ENCODE measurements at places on chromosomes 3 and 15.
A peak's percentile ranks its signal among the peaks of the same experiment; 100 is the strongest.

GRCh38 chr3:173065543-173065981 is 75.5 kb downstream of the SPATA16 start:
- DNase-seq, result no peak

- no peak for DNase-seq
These were observed at the start of gene STX19 for GRCh38 chr3:94028093-94028837. Gene STX19 (minus strand): TSS chr3:94028597. CDS start chr3:94015269, 13,328 bp downstream.

DNA sequence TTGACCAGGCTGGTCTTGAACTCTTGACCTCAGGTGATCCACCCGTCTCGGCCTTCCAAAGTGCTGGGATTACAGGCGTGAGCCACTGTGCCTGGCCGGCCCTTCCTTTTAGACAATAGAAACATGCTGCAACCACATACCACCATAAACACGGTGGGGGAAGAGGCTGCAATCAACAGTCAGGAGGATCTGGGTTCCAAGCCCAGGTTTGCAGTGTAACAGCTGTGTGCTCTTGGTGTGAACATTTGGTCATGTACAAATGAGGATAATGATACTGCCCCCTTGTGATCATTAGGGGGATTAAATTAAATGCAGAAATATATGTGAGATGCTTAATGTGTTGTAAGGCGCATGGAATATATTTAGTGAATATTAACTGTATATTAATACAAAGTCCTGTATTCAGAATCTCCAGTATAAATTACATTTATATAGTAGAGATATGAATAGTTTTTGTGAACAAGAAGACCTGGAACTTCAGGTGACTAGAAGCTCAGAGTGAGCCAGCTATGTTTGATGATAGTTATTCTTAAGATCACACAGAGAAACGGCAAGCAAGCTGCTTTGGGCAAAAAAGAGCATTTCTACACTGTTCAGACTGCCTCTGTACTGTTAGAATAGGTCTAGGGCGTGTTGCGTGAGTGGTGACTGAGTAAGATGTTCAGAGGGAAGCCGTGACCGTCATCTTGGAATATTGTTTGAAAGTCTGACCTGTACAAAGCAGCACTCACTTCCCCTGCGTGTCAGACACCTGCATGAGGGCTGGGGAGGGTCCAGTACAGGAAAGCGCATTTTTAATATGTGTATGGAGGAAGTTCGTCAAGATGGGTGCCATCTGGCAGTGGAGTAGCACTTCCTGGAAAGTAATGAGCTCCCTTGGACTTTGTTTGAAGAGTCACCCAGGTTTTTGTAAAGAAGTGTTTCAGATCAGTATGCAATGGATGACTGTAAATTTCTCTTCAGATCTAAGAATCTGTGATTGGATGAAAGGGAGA is 125.8 kb downstream of the PGPEP1L start:
- DNase-seq, result peak; percentile 17

GRCh38 chr3:108918866-108919265 is 34.8 kb downstream of the GUCA1C start:
- no peak for DNase-seq

DNA sequence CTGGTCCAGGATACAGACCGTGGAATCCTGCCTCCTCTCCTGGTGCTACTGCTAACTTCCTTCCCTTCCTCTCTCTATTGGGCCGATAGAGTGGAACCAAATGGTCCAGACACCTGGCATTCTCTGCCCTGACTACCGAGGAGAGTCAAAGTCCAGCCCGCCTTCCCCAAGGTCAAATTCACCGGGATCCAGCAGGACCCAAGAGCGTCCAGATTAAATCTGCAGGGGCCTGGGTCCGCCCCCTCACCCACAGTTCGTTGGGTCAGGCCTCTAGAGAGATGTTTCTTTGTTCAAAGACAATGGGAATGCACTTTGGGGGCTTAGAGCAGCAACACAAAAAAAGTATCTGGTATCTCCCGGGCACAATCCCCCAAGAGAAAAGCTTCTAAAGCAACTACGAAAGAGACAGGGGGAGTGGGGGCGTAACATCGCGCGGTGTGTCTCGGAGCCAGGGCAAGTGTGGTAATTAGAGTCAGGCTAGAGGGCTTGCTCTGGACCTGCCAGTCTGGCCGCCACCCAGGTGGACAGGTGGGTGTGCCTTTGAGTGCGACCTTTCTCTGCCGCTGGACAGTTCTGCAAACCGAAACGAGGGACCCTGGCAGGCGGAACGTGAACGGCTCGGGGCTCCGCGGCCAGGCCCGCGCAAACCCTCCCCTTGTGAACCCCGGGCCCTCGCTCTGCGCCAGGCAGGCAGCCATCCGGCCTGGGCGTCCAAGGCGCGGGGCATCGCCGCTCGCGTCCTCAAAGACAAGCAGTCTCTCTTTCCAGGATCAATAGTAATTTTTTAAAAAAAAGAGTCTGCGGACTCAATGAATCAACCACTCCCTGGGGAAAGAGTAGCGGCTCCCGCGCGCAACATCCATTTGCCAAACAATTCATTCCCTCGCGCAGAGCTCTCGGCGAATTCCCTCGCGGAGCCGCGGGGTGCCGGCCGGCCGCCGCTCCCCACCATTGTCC is 806 bp downstream of the KLHL25 start:
- DNase-seq, result peak; percentile 47
